ENCODE measurements at places on chromosomes 11 and 22.

DNA sequence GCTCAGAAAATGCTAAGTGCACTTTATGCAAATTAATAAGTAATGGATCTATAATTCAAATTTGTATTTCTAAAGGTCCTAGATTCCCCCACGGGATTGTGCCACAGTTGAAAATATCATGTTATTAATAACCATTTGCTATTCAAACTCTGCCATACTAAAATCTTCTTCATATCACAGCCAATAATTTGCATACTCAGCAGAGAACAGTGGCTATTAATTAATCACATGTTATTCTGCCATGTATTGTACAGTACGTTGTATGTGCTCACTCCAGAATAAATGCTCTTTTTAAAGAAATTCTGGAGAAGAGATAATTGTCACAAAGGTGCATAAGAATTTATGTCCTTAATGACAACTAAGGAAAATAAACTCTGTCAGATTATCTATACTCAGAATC lies 184.9 kb upstream of the LUZP2 start:
- no peak for DNase-seq

- no peak for DNase-seq
Measured at GRCh38 chr11:120858740-120859139, 165.2 kb upstream of the TBCEL start.

- DNase-seq, result no peak
Measured at GRCh38 chr22:50303515-50303847, 4.0 kb downstream of the PLXNB2 start.

DNA sequence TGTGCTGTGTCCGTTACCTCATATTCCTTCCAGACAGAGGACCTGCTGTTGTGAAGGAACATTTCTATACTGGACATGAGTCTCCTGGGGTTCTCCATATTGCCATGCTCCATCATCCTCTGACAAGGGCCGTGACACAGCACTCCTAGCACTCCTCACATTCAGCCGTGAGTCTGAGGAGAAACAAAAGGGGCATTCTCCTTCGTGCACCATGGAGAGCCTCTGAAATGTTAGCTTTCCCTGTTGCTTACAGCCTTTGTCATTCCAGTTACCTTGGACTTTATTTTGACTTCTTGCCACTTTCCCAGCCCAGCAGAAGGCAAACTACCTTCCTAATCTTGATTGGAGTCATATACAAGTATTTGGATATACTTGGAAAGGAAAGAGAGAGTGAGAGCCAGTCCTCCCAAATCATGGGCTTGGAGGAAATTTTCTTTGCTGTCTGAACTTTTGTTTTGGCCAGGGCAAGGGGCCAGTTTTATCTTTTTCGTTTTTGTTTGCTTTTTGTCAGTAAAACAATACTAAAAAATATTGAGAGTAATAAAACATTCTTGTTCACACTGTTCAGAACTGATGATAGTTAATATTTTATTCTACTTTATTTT lies 29.1 kb upstream of the TECTA start:
- DNase-seq, result peak; percentile 11

GRCh38 chr11:69328231-69328630 lies 34.3 kb downstream of the MYEOV start:
- DNase-seq, result no peak

DNA sequence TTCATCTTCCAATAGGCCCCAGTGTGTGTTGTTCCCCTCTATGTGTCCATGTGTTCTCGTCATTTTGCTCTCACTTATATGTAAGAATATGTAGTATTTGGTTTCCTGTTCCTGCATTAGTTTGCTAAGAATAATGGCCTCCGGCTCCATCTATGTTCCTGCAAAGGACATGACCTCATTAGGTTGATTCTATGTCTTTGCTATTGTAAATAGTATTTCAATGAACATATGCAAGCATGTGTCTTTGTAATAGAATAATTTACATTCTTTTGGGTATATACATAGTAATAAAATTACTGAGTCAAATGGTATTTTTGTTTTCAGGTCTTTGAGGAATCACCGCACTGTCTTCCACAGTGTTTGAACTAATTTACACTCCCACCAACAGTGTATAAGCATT lies 202.9 kb upstream of the KIRREL3 start:
- no peak for DNase-seq

GRCh38 chr11:1082346-1082727 lies 7.7 kb downstream of the MUC2 start:
- no peak for DNase-seq

- no peak for DNase-seq
Measured at GRCh38 chr11:128130052-128130451, 457.3 kb downstream of the ETS1 start.

- no peak for DNase-seq
Measured at GRCh38 chr11:2892967-2893528, 7.5 kb upstream of the CDKN1C start.

- no peak for DNase-seq
Measured at GRCh38 chr11:10109806-10110205, 184.2 kb downstream of the SBF2 start.

DNA sequence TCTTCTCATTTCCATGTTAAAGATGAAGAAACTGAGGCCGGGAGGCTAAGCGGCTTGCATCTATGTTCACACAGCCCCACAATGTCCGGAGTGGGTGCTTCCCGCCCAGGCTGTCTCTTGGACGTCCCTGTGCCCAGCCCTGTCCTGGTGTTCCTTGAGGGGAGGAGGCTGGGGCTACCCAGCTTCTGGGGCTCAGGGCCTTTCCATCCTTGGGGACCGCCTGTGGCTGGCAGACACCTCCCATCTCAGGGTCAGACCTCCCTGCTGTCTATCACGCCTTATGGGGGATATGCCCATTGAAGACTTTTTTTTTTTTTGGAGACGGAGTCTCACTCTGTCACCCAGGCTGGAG lies 95.5 kb downstream of the WNT7B start:
- DNase-seq, result no peak

- no peak for DNase-seq
Measured at GRCh38 chr11:352456-353031, 16.8 kb upstream of the B4GALNT4 start.

DNA sequence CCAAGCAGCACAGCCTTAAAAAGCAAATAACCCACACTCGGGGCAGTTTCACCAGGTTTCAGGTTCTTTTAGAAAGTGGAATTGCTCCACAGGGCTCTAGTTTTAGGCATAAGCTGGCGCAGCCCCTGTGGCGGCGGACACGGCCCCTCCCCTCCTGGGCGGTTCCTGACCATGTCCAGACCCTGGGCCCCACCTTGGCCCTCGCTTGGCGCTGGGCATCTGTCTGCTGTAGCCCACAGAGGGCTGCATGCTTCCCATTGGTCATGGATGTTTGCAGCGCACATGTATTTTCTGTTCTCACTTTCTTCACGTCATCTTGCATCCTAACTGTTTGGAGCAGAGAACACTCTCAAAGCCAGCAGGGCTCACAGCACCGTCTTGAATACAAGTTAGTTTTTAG lies 244.3 kb downstream of the BRD1 start:
- DNase-seq, result no peak

- no peak for DNase-seq
Measured at GRCh38 chr11:6925636-6926207, 504 bp upstream of the ZNF215 start.

DNA sequence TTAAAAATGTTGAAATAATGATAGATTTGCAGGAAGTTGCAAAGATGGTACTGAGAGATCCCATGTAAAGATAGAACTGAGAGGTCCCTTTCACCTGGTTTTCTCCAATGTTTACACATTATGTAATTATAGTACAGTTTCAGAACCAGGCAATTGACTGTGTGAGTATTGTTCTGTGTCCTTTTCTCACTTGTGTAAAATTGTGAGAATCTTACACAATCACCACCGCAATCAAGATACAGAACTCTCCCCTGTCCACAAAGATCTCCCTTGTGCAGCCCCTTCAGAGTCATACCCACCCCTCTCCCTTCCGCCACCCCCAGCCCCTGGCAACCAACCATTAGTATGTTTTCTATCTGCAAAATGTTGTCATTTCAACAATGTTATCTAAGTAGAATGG lies 119.8 kb upstream of the NAV2 start:
- DNase-seq, result no peak

- peak; percentile 84 for DNase-seq
Measured at GRCh38 chr11:57335343-57336110, at the start of gene SSRP1. TSS of gene SSRP1 (minus strand) at chr11:57335892. CDS start at chr11:57335121, 771 bp downstream.

- DNase-seq, result no peak
Measured at GRCh38 chr11:93099806-93100205, 98.0 kb downstream of the SLC36A4 start.

- no peak for DNase-seq
Measured at GRCh38 chr11:64092111-64092760, 56.5 kb downstream of the FLRT1 start.

GRCh38 chr11:123325533-123325932 lies 104.5 kb upstream of the GRAMD1B start:
- DNase-seq, result peak; percentile 16

GRCh38 chr11:116173941-116174911 lies 598.6 kb downstream of the BUD13 start:
- DNase-seq, result peak; percentile 59

DNA sequence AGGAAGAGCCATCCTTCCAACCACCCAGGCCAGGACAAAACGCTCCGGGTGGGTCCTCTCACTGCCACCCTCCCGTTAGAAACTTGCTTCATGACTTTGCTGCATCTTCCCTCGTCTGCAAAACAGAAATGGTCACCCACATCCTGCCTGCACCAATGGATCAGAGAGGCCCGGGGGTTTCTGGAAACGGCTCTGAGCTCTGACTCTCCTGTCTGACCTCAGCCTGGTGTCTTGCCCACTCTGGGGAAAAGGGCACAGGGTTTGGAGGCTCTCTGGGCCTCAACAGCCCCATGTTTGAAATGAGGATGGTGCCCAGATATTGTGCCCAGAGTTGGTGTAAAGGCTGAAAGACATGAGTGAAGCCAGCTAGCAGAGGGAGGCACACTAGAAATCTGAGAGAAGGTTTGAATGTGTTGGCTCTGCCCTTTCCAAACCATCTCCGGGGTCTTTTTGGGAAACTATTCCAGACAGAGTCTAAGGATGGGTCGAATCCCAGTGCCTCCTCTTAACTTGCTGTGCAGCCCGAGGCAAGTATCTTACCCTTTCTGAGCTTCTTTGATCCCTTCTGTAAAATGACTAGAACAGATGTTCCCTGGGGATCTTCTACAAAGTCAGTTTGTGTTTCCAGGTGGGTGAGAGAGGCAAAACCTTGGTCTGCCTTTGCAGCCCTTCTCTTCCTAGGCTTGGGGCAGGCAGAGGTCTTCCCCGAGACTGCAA lies 2.1 kb downstream of the CRYBB3 start:
- no peak for DNase-seq

- no peak for DNase-seq
Measured at GRCh38 chr11:111428113-111428876, 49.2 kb upstream of the POU2AF1 start.

DNA sequence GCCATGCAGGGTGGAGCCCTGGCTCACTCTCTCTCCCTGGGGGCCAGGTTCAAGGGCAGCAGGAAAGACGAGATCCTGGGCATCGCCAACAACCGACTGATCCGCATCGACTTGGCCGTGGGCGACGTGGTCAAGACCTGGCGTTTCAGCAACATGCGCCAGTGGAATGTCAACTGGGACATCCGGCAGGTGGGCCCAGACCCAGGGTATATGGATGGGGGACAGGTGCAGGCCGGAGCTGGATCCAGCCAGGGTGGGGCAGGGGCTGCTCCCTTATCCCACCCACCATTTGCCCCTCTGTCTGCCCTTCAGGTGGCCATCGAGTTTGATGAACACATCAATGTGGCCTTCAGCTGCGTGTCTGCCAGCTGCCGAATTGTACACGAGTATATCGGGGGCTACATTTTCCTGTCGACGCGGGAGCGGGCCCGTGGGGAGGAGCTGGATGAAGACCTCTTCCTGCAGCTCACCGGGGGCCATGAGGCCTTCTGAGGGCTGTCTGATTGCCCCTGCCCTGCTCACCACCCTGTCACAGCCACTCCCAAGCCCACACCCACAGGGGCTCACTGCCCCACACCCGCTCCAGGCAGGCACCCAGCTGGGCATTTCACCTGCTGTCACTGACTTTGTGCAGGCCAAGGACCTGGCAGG lies 2.9 kb downstream of the TRPT1 start:
- peak; percentile 8 for DNase-seq

DNA sequence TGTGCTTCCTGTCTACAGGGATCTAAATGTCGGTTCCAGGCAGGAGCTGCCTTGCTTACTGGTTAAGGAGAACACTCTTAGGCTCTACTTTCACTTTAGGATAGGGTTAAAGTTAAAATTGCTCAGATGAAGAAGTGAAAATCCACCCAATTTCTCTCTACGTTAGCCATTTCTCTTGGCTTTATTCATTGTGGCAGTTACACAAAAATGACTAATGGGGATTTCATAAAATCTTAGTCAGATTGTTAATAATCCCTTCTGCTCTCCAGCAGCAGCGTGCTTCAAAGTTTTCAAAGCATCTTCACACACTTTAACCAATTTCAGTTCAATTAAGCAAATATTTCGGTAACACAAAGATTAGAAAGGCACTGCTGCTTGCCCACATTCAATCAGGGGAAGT lies 58.4 kb upstream of the RCN1 start:
- no peak for DNase-seq

GRCh38 chr11:2914455-2915195 lies 14.6 kb downstream of the PHLDA2 start:
- DNase-seq, result no peak

DNA sequence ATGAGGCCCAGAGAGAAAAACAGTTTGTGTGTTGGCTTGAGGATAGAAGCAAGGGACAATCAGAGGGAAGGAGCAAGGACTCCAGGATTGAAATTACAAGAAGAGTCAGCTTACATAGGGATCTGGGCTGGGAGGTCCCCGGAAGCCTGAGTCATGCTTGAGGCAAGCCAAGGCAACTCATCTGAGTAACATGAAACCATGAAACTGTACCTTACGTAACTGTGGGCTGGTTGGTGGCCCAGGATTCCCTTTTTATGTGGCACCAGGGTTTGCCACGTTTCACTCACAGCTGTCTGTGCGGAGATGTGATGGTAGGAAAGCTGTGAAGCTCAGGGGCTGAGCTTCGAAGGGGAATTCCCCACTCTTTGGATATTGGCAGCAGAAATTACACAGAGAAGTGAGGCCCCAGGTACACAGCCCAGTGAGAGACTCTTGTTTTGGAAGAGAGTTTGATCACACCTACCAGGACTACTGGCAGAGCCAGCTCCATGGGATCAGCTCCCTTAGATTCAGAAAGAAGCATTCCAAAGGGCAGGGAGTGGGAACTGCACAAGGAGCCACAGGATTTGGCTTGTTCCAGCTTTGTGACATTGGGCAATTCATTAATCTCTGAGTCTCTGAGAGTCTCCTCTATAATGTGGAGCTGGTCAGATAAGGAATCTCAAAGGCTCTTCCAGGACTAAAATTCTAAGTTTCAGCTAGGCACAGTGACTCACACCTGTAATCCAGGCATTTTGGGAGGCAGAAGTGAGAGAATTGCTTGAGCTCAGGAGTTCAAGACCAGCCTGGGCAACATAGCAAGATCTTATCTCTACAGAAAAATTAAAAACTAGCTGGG lies 7.8 kb downstream of the SLC5A1 start:
- DNase-seq, result no peak

GRCh38 chr11:11312738-11313137 lies 40.3 kb downstream of the CSNK2A3 start:
- DNase-seq, result no peak

DNA sequence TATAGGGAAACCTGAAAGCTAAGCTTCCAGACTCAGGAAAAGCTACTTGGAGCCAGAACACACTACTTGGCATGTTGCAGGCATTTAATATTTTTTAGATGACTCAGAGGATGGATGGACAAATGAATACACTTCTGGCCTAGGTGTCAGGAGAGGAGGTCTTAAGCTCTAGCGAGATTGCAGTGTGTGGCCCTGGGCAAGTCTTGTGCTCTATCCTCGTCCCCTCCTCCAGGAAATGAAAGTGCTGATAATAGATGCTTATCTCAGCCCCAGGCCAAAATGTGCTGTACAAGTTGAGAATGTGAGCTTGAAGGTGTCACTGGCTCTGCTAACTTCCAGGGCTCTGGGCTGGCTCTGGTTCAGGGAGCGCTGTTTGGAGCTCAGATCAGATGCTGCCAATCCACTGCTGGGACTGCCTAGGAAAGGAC lies 136.3 kb downstream of the PKNOX2 start:
- no peak for DNase-seq
